ENCODE measurements at places on chromosomes 16 and 17.

DNA sequence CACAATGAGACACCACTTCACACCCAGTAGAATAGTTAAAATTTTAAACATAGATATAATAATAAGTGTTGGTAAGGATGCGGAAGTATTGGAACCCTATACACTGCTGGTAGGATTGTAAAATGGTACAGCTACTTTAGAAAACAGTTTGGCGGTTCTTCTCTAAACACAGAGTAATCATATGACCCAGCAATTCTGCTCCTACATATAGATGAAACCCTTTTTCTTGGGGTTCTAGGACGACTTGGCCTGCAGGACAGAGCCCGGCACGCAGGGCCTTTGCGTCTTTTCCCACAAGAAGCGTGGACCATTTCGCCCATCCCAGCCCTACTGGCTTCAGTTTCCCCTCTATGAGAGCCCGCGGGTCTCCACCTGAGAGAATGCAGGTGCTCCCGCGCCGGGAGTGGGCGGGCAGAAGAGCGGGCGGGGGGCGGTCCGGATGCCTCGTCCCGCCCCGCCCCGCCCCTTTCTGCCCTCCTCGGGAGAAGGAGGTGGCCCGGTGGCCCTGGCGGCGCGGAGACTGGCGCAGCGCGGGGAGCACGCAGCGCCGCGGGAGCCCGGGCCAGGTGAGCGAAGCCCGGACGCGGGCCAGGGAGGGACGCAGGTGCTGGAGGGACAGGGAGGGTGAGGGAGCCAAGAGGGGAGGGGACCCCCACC, at the start of gene SDR42E2:
TSS of gene SDR42E2 (plus strand) at position 508 of the 657 bp plus-strand sequence. CDS start 3,077 bp downstream, outside the sequence.
- no peak for DNase-seq

DNA sequence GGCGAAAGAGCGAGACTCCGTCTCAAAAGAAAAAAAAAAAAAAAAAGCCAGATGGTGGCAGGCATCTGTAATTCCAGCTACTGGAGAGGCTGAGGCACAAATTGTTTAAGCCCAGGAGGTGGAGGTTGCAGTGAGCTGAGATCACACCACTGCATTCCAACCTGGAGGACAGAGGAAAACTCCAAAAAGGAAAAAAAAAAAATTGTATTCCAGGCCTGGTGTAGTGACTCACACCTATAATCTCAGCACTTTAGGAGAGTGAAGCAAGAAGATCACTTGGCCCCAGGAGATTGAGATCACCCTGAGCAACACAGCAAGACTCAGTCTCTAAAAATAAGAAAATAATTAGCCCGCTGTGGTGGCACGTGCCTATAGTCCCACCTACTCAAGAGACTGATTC, 20.1 kb downstream of the HBQ1 start:
- DNase-seq: no peak

DNA sequence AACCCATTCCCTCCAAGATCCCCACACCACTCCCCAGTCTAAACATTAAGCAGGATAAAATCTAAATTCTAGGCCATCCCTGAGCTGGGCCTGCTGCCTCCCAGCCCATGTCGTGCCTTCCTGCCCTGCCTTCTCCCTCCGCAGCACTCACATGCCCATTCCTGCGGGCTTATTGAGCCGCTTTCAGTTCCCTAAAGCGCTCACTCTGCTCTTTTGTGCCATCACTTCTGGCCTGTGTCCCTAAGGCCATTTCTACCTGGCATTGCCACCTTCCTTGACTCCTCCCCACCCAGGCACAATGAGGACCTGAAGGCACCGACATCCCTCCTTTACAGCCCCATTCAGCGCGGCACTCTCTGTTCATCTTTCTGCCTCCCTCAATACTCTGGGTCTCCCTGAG, 13.0 kb upstream of the RAB5C start:
- DNase-seq: no peak

- peak; percentile 95 for DNase-seq
Measured at GRCh38 chr17:78748730-78749317, 33.2 kb downstream of the CYTH1 start.

- DNase-seq: peak; percentile 39
Measured at GRCh38 chr16:68902003-68902968, 59.0 kb downstream of the TANGO6 start.

DNA sequence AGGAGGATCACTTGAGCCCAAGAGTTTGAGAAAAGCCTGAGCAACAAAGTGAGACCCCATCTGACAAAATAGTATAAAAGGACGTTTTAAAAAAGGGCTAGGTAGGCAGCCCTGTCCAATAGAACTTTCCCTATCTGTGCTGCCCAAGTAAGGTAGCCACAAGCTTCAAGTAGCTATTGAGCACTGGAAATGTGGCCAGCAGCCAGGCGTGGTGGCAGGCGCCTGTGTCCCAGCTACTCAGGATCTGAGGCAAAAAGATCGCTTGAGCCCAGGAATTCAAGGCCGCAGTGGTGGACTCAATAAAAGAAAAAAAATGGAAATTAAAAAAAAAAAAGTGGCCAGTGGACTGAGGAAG, 1.5 kb upstream of the NQO1 start:
- no peak for DNase-seq

GRCh38 chr17:66730461-66730923, 104.4 kb upstream of the CACNG5 start:
- DNase-seq: no peak

DNA sequence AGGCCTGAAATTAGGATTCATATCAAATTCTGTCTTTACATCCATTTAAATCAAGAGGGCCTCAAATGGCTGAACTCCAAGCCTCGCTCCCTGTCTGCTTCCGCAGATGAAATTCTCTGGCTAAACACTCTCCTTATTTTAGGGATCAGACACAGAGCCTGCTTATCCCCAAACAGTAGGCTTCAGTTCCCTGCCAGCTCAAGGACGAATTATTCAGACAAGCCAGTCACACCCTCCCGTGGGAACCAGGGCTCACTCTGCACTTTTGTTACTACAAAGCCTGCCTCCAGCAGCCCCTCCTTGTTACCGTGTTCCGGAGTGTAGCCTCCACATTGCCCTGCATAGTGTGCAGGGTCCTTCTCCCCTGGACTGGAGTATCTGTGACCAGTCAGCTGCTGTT, 46.6 kb upstream of the LCMT1 start:
- DNase-seq: no peak

- peak; percentile 15 for DNase-seq
Measured at GRCh38 chr16:87317750-87318644, 805 bp upstream of the C16orf95 start.

GRCh38 chr17:49995055-49995738, at the start of gene DLX3:
Gene DLX3, minus strand, starts transcription at chr17:49995224. Its CDS starts 226 bp downstream, at chr17:49994998.
- no peak for DNase-seq

- no peak for DNase-seq
Measured at GRCh38 chr17:2094891-2095535, 40.1 kb downstream of the HIC1 start.

- no peak for DNase-seq
Measured at GRCh38 chr17:13729466-13730134, 127.9 kb upstream of the HS3ST3A1 start.

DNA sequence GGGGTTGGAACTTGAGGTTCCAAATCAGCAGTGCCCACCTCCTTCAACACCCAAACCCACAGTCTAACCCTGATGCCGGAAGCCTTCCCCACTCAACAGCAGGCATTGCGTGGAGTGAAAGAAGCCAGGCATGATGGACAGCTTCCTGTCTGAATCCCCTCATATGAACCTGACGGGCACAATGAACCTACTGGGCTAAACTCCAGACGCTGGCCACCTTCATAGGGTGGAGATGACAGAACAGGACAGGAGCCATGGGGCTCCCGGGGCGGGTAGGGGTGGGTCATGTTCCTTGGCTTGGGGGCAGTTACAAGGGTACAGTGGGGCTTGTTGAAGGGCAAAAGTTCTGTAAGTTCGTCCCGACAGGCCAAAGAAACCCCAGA, 460 bp upstream of the HSBP1 start:
- DNase-seq: no peak

GRCh38 chr16:2365397-2366294, 25.1 kb upstream of the ABCA3 start:
- no peak for DNase-seq

DNA sequence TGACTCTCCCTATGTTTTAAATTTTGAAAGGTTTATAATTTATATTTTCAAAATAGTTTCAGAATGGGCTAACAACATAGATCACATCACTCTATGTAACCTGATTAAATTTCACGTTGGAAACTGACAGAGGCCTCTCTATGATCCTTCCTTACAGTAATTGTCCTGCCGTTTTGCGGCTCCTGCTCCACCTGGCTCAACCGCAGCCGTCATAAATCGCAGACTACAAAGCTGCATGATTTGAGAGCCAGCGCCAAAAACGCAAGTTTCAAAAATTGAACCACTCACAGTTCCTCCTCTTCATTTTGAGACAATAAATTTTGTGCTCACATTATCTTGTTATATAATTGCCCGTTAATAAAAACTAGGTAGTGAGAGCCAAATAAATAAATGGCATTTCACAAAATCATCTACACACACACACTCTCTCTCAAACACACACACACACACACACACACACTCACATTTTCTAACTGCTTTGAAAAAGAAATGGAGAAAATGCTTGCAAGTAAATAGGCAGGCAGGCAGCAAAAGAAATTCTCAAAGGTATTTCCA, 263.1 kb upstream of the PSMD7 start:
- no peak for DNase-seq

DNA sequence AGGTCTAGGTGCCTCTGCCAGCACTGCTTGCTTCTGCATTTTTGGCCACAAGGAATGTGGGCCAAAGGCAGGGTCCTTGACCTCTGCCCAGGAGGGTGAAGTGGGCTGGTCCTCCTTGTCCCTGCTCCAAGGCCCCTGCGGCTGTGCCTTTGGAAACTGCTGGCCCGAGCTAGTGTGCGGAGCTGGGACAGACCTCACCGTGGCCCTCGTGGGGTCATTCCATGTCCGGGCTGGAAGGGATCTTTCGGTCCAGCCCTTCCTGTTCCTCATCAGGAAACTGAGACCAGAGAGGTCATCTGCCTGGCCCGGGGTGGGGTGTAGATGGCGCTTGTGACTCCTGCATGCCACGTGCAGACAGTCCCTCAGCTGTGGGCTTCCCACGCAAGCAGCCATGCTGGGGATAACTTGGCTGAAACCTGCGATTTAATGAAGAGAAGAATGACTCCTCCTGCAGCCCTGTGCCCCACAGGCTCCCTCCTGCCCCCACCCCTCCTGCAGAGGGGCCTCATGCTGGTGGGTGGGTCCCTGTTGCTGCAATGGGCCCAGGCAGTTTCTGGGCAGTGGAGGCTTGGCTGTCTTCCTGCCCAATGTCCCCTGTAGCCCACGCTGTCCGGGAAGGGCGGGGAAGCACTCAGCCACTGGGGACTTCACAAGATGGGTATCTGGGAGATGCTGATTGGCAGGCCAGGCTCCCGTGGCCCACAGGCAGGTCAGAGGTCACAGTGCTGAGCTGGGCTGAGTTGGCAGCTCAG, 245.2 kb downstream of the SEC14L1 start:
- no peak for DNase-seq

- DNase-seq: no peak
Measured at GRCh38 chr17:48729335-48730239, 1.0 kb upstream of the HOXB13 start.

DNA sequence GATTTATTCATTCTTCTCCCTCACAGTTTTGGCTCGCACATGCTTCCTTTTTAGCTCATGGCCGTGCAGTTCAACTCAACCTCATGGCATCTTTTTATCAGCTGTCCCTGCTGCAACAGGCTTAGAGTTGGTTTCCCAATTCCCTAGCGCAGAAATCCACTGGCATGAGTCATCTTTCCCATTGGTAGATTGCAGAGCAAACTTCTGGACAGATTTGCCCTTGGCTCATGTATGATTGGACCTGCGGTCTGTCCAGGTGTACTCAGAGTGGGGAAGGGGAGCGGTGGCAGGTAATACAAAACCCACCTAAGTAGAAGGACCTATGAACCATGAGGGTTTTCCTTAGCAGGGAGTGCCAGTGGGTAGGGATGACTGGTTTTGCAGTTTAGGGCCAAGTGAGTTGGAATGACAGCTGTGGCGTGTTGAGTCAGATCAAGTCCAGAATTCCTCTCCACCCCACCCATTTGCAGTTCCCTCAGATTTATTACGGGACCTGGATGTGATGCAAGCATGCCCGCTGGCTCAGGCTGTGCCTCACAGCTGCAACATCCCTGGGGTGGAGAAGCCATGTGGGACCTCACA, 584.7 kb downstream of the WWOX start:
- DNase-seq: no peak

GRCh38 chr16:67449336-67449735, 18.4 kb downstream of the HSD11B2 start:
- DNase-seq: no peak

DNA sequence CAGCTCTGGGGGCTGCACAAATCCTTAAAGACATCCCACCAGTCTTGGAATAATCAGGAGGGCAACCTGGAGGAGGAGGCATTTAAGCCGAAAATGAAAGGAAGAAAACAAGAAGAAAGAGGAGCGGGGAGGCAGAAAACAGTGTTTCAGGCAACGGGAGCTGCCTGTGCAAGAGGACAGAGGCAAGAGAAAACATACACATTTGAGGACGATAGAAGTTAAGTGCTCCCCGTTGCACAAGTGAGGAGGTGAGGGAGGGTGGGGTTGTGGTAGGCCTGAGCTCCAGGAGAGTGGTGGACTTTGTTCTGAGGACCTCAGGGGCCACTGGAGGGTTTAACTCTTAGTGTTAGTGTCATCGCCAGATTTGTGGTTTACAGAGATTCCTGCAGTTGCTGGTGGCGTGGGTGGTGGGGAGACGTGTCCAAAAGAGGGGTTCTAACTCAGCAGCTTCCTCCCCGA, 27.6 kb upstream of the CIBAR2 start:
- no peak for DNase-seq

DNA sequence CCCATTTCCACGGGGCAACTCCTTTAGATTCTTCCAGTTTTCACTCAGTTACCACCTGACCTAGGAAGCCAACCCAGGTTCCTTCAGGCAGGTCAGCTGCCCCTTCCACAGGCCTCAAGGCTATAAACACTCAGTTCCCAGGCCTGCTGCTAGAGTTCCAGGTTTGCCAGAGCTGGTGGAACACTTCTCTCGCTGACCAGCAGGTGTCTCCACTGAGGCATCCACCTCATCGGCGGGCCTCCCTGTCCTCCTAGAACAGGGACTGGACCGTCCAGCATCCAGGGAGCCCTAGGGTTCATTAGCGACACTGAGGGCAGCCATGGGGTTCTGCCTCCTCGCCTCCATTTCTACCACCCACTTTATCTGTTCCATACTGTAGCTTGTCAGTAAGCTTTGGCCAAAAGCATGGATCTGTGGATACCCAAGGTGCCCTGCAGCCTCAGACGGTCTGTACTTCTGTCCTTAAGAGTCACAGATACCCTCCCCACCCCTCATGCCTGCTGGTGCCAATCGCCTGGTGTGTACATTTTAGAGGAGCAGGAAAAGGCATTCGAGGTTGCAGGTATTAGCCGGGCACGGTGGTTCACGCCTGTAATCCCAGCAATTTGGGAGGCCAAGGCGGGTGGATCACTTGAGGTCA, 29.0 kb downstream of the PIMREG start:
- DNase-seq: no peak

- DNase-seq: no peak
Measured at GRCh38 chr17:81735264-81736102, 23.4 kb downstream of the SLC25A10 start.

- DNase-seq: no peak
Measured at GRCh38 chr17:81354252-81354953, 40.9 kb upstream of the BAHCC1 start.

DNA sequence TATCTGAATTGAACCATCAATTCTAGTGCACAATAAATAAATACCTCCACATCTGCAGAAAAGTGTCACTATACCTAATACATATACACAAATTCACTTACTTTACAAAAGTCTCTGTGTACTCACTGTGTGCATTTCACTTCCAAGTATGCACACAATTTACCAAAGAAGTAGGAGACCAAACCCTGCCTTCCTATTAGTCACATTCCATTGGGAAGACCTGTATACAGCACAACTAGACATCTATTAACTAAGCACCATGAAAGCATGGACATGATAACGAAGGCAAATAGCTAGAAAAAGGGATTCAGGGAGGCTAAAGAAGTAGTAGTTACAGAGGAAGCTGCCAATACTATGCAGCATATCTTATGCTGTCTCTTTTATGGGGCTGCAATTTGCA, 139.5 kb downstream of the SNX11 start:
- DNase-seq: no peak

Data from Jurkat, Clone E6-1 (cell line).